ENCODE measurements at places on chromosomes 2 and 18.

DNA sequence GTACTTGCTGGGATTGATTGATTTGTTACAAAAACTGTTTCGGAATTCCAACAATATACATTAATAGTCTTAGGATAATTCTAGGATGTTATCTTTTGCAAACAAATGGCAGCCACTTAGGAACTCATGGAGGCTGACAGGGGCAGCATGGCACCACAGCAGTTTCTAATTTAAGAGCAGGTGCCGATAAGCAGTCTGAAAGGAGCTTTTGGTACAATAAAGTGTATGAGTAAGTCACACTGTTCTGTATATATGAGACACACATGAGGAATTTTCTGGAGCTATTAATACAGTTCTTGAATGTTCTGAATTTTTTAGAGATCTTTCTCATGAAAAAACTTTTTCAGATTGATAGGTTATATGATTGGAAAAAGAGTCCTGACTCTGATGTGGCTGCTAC, 52.2 kb downstream of the EIF5B start:
- no peak for DNase-seq

DNA sequence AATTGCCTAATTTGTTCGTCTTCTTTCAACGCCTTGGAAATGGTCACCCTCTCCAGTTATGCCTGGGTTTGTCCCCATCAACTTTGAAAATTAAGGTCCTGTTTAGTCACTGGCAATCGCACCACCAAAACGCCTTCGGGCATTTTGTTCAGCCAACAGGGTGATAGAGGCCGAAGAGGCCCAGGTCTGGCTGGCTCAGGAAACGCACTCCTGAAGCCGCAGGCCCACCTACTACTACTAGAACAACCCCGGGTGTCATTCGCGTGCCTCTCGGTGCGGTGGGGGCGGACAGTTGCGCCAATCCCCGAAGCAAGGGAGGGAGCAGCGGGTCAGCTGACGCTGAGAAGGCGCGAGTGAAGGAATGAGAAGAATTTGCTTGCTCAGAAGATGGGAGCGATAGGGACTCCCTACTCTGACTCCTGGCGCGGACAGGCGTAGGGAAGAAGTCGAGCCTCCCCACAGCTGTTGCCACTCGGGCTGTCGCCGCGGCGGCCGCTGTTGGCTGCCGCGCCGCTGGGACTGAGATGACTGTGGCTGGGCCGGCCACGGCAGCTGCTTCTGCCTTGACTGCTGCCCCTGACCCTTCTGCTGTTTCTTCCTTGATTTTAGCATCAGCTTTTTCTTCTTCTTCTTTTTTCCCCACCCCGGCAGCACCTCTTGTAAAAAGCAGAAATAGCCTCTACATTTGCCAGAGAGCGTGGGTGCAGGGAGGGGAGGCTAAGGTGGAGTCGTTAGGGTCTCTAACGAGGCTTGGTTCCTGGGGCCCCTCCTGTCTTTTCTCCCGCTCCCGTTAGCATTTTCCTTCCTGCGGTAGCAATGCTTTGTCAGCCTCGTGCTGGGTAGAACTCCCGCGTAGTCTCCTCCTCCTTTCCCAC, 387.6 kb downstream of the FIGN start:
- no peak for DNase-seq

DNA sequence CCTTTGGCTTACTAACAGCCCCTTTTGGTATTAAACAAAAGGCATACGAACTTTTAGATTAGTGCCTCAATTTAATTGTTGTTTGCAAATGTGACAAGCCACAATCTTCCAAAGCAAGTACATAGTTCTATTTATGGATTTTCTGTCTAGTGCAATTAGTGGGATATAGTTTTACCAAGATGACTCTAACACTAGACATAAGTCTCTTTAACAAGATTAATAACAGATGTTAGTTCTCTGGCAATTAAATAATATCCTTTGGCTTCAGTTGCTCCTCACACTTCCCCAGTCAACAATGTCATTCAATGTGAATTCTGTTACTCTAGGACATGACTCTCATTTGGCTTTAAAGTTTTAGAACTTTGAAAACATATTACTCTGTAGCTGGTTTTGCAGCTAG, 16.7 kb upstream of the MC4R start:
- no peak for DNase-seq

DNA sequence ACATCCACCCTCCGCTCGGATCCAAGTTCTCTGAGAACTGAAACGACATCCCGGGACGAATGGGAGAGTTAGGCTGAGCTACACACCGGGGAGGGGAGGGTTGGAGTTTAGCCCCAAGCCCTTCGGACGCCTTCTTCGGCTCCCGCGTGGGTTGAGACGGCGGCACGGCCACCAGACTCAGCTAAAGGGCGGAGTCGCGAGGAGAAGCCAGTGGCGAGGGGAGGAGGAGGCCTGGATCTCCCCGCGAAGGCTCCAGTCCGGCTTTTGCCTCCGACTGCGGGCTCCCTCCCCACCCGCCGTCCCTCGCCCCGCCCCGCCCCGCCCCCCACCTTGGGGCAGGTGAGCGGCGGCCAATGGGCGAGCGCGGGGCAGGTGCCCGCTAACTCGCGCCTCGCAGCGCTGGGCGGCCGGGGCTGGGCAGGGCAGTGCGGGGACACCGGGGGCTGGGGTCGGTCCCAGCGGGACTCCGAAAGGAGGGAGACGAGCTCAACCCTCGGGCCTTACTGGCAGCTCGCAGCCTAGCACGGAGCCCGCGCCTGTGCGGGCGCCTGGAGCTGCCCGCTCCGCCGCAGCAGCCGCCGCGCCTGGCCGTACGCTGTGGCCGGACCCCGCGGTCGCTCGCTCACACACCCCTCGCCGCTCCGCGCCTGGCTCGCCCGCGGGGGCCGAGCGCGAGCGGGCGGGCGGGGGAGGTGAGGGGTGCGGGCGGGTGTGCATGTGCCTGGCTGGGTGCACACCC, at the start of gene EMX1:
Gene EMX1, plus strand, starts transcription at position 382 of the 739 bp plus-strand sequence. Its CDS starts 334 bp downstream, at position 716.
- peak; percentile 58 for DNase-seq

DNA sequence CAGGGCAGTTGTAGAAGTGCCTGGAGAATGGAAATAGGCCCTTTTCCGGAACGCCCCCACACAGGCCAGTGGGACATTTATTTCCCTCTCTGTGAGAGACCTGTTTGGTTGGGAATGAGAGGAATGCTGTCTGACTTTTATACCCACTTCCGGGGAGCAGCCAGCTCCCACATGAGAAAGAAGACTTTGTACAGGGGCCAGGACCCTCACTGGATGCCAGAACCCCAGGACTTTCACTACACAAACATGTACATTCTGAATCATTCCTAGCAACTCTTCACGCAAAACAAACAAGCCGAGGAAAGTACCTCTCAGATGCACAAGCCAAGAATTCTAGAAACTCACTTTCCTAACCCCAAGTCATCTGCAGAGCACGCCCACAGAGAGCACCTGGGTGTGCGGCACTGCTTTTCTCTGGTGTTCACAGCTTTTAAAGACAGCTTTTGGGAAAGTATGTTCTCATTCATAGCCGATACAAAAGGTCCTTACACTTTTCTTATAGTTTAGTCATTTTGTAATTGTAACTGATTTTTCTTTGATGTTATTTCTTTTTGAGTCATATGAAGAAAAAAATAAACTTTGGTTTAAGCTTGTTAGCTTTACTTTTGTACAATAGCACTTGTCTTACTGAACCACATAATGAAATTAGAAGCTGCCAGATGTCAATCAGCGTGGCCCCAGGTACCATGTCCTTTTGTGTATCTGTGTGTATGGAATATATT, 856.1 kb upstream of the ID2 start:
- DNase-seq = peak; percentile 42

DNA sequence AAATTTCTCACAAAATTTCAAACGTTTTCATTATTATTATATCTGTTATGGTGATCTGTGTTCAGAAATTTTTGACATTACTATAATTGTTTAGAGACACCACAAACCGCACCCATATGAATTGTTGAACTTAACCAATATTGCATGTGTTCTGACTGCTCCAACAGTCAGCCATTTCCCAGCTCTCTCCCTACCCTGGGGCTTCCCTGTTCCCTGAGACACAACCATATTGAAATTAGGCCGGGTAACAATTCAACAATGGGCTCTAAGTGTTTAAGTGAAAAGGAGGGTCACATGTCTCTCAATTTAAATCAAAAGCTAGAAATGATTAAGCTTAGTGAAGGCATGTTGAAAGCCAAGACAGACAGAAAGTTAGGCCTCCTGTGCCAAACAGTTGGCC, 424.0 kb downstream of the DSC3 start:
- no peak for DNase-seq

DNA sequence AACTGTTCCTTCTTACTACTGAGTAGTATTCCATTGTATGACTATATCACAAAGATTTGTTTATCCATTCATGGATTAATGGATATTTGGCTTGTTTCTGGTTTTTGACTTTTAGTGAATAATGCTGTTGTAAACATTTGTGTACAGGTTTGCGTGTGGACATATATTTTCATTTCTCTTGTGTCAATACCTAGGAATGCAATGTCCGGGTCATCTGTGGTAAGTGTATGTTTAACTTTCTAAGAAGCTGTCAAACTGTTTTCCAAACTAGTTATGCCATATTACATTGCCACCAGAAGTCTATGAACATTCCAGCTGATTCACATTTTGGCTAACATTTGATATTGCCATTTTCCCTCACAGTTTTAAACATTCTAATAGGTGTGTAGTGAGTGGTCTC, 29.1 kb upstream of the SLC16A14 start:
- no peak for DNase-seq

GRCh38 chr2:179900655-179901054, 39.2 kb upstream of the ZNF385B start:
- no peak for DNase-seq

DNA sequence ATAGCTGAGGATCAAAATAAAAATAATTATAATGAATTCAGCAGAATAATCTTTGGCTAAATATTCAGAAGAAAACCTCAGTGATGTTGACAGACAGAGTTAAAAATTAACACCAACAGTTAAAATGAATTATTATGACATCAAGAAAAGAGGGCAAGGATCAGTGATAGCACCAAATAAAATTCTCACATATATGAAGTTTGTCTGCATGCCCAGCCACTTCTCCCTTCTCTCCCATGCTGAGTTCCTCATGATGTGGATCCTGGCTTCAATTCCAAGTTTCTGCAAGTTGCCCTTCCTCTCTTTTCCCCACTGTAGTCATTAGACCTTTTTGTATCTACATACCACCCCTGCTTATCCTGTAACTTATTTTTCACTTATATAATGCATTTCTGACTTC, 6.8 kb downstream of the STRADB start:
- no peak for DNase-seq

DNA sequence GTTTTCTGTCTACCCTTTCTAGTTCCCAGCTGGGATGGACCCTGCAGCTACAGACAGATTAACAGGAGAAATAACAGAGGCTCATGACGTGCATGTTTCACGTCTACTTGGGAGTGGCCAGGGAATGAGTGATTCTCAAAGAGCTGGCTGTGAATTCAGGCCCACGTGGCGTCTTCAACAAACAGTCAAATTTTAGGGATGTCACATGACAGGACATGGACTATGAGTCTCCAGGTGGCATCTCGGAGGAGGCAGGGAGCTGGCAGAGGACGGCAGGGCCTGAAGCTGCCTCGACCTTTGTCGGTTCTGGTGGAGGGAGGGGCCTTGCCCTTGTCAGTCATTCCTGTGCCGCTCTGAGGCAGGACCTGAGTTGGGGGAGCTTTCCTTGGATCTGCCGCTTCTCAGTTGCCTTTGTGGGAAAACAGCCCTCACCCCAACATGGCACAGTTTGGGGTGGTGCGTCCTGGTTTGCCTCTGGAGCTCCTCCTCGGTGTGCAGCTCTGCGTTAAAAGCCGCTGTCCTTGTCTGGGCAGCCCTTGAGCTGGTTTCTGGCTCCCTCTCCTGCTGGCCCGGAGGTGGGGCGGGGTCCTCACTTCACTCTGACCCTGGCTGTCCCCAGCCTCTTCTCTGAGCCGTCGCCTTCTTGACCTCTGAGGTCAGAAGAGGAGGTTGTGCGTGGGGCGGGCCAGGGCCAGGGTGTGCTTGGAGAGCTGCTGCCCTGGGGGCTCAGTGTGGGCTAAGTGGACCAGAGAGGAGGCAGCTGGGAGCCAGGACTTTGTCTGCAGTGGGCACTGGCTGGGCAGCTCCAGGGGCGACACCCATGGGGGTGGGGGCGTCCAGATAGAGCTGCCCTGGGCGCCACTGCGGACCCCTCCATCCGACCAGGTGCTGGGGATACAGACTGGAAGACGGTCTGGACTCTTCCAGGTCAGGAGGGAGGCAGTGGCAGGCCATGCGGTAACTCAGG, 12.1 kb upstream of the GAL3ST2 start:
- no peak for DNase-seq
